Esophagus muscularis mucosa (tissue), 4 donors: ENCODE measurements at places on chromosomes 7 and 10.

GRCh38 chr10:95819620-95820329 lies 63.8 kb downstream of the ENTPD1 start:
- H3K4me3 ChIP-seq: no peak overlapping the region
- H3K27ac ChIP-seq: peak overlapping the region; percentile 46
- H3K27me3 ChIP-seq: no peaks in the 10 kb centered on the region
- peaks cover 30% of the 10 kb centered on the region for H3K4me1 ChIP-seq
- no peaks in the 10 kb centered on the region for H3K36me3 ChIP-seq

DNA sequence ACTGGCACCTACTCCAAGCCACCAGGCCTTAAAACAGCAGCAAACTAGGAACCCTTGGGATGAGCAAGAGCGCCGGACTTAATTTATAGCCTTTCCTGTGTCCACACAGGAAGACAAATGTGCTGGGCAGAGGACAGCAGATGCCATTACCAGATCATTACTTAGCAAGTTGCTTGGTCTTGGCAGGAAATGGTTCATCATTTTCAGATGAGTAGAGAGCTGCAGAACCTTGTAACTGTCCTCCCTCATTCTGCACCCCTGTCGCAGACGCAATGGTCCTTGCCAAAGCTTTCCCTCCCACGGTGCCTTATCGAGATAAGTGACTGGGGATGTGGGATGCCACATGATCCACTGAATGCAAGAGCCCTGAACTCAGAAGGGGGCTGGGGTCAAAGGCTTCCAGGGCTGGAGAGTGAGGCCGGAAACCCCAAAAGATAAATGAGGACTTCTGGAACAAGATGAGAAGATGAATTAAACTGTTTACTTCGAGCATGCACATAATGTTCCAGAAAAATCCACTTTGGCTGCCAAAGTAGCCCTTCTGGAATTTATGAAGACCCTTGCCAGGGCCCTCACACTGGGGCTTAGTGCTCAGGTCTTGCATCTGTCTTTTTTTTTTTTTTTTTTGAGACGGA lies 145.6 kb upstream of the ZNF32 start:
- no peak overlapping the region for H3K27ac ChIP-seq
- H3K4me1 ChIP-seq: no peaks in the 10 kb centered on the region
- H3K27me3 ChIP-seq: no peaks in the 10 kb centered on the region
- H3K36me3 ChIP-seq: no peaks in the 10 kb centered on the region
- no peak overlapping the region for H3K4me3 ChIP-seq

- no peaks in the 10 kb centered on the region for H3K4me1 ChIP-seq
- no peaks in the 10 kb centered on the region for H3K36me3 ChIP-seq
- no peak for DNase-seq
- no peak overlapping the region for H3K4me3 ChIP-seq
- no peak overlapping the region for H3K27ac ChIP-seq
These were observed 9.2 kb upstream of the TMEM225B start for GRCh38 chr7:99588868-99589267.

- no peaks in the 10 kb centered on the region for H3K36me3 ChIP-seq
- no peaks in the 10 kb centered on the region for H3K27me3 ChIP-seq
- H3K4me1 ChIP-seq: peaks cover 12% of the 10 kb centered on the region
- no peak overlapping the region for H3K27ac ChIP-seq
- no peak overlapping the region for H3K4me3 ChIP-seq
These were observed 18.4 kb downstream of the SPOCK2 start for GRCh38 chr10:72069751-72070526.

DNA sequence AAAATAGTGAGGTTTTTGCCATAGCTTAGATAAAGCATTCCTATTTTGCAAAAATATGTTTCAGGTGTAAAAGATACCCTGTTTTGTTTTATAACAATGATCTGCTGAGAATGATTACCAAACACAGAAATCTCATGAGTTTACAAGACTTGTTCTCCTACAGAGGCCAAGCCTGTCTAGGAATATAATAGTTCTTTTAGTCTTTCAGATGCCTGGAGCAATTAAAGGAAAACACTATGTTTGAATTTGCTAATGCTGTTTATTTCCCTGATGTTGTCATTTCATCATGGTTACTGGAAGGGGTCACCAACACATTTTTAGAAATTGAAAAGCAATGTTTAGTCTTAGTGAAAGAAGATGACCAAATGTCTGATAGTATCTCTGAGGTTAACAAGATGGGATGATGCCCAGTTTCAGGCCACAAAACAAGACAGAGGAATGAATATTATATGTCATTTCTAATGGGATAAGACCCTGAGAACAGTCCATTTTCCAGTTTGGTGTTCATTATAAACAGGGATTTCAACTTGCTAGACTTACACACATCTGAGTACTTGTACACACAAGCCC lies 559.9 kb downstream of the INHBA start:
- H3K4me3 ChIP-seq: no peak overlapping the region
- no peaks in the 10 kb centered on the region for H3K36me3 ChIP-seq
- no peaks in the 10 kb centered on the region for H3K4me1 ChIP-seq
- H3K27me3 ChIP-seq: no peaks in the 10 kb centered on the region
- H3K27ac ChIP-seq: no peak overlapping the region

GRCh38 chr7:87566311-87566900 lies 34.3 kb downstream of the ABCB1 start:
- DNase-seq: no peak
- H3K4me3 ChIP-seq: no peak overlapping the region
- H3K27me3 ChIP-seq: no peaks in the 10 kb centered on the region
- H3K27ac ChIP-seq: no peak overlapping the region
- no peaks in the 10 kb centered on the region for H3K36me3 ChIP-seq
- no peaks in the 10 kb centered on the region for H3K4me1 ChIP-seq

DNA sequence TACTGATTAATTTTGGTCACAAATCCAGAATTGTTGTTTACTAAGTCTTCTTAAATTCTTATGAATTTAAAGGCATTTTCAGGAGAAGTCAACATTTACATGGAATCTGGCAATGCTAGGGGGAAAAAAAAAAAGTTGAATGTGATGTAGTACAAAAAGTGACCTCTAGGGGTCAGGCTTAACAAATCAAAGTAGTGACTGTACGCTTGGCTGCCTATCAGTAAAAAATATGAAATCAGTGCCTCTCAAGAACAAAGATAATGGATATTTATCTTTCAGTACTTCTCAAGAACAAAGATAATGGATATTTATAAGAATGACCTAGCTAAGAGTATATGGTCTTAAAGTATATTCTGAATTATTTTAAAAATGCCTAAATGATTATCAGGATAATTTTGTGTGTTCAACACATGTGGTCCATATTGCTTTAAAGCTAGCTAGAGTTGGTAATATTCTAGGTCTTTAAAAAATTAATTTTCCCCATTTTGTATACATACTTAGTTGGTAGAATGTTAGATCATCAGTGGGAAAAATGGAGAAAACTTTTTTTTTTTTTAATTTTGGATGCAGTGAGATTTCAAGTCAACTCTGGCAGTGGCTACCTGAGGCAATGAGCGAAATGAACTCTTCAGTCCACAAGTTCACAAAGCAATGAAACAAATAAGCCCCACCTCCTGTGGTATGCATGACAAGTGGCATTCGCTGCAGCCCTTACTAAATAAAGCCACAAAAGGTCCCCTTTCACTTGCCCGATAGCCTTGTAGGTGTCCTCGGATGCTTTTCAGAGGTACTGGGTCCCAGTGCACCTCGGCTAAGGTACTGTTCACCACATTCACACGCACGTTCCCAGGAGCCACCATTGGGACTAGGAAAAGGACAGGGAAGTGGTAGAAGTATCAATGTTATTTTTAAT lies 51.2 kb upstream of the LAMB4 start:
- H3K36me3 ChIP-seq: no peaks in the 10 kb centered on the region
- no peak overlapping the region for H3K27ac ChIP-seq
- no peak overlapping the region for H3K4me3 ChIP-seq
- H3K4me1 ChIP-seq: no peaks in the 10 kb centered on the region

DNA sequence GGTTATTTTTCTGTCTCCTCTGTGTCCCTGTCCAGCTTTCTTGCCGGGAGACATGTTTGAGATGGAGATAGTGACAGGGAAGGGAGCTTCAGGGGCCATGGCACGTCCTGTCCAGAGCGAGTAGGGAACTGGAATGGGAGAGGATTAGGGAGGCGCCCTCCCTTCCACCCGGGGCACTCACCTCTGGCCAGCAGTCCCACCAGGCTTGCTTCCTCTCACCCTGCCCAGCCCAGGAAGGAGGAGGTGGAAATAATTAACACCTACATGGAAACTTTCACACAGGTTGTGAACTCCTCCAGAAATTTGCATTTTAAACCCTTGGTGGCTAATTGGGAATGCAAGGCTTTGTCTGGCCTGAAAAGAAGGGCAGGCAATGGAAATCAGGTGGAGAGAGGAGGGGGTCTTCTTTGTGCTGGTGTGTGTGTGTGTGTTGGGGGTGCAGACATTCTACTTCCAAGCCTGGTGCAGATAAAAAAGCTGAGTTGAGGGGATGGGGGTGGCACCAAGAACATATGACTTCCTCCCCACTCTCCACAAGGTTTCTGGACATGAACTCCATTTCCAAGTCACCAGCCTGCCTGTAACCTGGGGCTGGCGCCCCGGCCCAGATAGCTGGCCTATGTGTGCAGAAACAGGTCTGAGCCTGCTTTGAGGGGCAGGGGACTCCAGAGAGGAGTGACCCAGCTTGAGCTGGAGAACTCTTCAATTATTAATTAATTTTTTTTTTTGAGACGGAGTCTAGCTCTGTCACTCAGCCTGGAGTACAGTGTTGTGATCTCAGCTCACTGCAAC lies 199.4 kb downstream of the CYP26A1 start:
- no peaks in the 10 kb centered on the region for H3K4me1 ChIP-seq
- H3K27me3 ChIP-seq: no peaks in the 10 kb centered on the region
- H3K4me3 ChIP-seq: no peak overlapping the region

DNA sequence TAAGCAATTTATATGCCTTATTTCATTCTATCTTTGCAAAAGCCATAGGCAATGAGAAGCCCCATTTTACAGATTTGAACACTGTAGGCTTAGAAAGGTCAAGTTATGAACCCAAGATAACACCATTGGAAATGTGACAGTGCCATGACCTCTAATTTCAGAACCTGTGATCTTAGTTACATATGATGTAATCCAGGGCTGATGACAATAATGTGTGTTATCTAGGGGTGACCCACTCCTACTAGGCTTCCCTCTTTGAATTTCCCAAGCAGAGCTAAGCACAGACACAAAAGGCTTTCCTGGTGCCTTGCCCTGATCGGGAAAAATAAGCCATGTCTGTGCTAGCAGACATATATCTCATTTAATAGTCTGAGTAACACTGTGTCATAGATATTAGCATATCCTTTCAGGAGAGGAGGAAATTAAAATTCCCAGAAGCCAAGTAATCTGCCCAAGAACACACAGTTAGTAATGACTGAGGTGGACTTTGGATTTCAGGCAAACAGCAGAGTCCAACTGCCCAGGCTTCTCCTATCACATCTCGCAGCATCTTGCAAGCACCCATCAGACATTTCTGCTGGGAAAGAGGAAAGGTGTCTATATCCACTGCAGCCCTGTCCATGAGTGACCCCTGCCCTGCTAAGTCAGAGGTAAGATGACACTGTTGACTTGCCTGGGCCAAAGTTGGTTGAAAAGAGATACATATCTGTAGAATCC lies 2.8 kb upstream of the TECTB start:
- no peak overlapping the region for H3K27ac ChIP-seq
- DNase-seq: no peak
- no peaks in the 10 kb centered on the region for H3K36me3 ChIP-seq
- no peaks in the 10 kb centered on the region for H3K27me3 ChIP-seq

DNA sequence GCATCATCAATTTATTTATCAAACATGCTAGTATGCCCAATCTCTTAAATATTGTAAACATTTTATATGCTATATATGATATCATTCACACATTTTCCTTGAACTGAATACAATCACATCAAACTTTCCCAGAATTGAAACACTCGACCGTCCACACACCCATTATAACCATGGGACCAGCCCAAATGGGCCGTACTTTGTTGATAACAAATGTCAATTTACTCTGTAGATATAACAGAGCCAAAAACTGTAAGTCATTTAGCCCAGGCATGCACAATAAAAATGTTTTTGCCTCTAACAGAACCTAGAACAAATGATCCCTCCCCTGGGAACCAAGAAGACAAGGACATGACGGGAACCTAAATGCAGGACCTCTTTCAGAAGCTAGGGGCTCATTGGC lies 683 bp upstream of the ANKRD22 start:
- H3K27me3 ChIP-seq: no peaks in the 10 kb centered on the region
- no peaks in the 10 kb centered on the region for H3K36me3 ChIP-seq
- no peak overlapping the region for H3K4me3 ChIP-seq
- no peak for DNase-seq
- no peak overlapping the region for H3K27ac ChIP-seq

- H3K4me1 ChIP-seq: no peaks in the 10 kb centered on the region
- H3K36me3 ChIP-seq: peaks cover 17% of the 10 kb centered on the region
- no peak overlapping the region for H3K4me3 ChIP-seq
These were observed 63.4 kb downstream of the KIAA1549 start for GRCh38 chr7:138917771-138918170.

- no peak overlapping the region for H3K4me3 ChIP-seq
- no peaks in the 10 kb centered on the region for H3K36me3 ChIP-seq
- no peaks in the 10 kb centered on the region for H3K4me1 ChIP-seq
These were observed 16.3 kb downstream of the OR6V1 start for GRCh38 chr7:143068446-143068845.

DNA sequence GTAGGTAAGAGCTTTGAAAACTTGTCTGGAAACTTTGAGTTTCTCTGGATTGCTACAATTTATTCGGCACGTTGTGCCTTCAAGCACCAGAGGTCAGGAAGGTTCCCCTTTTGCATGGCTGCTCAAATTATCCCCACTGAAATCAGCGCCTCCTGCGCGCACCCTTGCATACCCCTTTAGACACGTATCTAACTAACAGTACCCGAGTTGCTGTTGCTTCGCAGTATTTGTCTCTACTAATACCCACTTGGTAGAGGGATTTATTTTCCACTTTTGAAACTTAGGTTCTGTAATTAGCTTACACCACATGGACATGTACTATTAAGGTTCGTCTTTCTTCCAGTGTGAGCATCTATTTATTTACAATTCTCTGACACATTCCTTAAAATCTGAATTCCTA lies 1.6 kb downstream of the MEOX2 start:
- no peak for DNase-seq
- peak overlapping the region; percentile 79 for H3K27ac ChIP-seq
- no peaks in the 10 kb centered on the region for H3K36me3 ChIP-seq
- peaks cover 14% of the 10 kb centered on the region for H3K27me3 ChIP-seq
